T-helper 2 cell (primary cell): ENCODE measurements at places on chromosomes 5 and 9.

DNA sequence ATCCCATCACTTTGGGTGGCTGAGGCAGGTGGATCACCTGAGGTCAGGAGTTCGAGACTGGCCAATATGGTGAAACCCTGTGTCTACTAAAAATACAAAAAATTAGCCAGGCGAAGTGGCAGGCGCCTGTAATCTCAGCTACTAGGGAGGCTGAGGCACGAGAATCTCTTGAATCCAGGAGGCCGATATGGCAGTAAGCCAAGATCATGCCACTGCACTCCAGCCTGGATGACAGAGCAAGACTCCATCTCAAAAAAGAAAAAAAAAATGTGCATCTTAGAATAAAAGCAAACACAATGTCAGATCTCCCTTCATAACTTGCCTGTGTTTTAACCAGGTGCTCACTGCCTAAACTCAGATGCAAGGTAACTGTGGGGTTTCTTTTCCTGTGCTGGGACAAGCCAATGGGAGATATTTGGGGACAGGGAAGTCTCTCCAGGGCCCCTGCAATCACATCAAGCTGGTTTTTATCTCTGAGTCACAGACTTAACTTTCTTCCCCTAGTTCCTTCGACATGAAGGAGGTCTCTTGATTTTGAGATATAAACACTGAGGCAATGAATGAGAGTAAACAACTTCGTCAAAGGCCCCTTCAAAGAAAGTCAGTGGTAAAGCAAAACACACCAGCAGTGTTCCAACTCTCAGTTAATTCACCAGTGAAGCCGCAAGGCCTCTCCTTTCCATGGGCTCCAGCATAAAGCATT lies 99.1 kb downstream of the SNX18 start:
- DNase-seq, result no peak

- no peak for DNase-seq
Measured at GRCh38 chr5:68070591-68071281, 144.8 kb upstream of the PIK3R1 start.

DNA sequence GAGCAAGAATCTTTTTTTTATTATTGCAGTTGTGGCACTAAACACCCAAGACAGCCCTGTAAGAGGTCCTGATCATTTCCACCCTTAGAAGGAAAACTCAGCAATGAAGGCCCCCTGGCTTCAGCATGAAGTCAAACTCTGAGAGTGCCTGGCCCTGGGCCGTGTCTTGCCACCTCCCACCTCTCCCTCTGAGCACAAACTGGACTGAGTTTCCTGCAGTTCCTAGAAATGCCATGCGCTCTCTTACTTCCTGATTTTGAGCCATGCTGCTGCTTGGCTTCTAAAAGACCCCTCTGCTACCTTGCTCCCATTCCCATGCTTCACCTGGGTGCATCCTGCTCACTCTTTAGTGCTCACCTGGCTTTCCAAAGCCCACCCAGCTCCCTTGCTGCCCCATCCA lies 140.4 kb upstream of the KLF9 start:
- no peak for DNase-seq

GRCh38 chr5:136332223-136333015 lies 32.9 kb downstream of the TRPC7 start:
- DNase-seq, result no peak

- DNase-seq, result no peak
Measured at GRCh38 chr5:3265131-3265885, 330.3 kb upstream of the IRX1 start.

- DNase-seq, result no peak
Measured at GRCh38 chr5:90824436-90824835, 265.8 kb downstream of the ADGRV1 start.

- no peak for DNase-seq
Measured at GRCh38 chr5:1012313-1012841, 3.8 kb downstream of the NKD2 start.

DNA sequence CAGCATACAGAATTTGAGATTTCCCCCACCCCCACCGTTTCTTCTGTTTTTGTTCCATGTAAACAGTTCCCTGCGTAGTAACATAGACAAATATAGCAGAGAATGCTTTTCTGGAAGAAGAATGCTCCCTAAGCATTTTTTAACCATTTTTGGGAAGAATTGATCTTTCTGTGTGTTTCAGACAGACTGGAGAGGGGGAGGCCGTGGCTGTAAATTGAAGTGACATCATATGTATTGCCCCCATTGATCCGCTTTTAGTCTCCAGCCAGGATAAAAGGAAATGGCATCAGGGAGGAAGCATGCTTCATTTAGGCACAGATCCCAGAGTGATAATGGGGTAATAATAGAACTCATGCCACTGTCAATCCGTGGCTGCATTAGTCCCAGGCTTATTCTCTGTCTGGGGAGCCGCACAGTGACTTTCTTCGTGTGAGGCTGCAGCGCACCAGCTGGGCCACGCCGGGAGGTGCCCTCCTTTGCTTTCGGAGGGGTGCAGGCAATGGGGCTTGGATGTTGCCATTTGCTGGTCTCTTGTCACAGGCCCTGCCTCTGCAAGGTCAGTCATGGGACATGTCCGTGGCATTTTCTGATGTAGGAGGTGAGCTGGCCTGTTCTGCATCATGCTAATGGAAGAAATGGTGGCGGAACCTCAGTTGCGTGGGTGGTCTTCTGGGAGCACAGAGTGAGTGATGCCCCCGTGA lies 261.5 kb downstream of the FANCC start:
- no peak for DNase-seq

DNA sequence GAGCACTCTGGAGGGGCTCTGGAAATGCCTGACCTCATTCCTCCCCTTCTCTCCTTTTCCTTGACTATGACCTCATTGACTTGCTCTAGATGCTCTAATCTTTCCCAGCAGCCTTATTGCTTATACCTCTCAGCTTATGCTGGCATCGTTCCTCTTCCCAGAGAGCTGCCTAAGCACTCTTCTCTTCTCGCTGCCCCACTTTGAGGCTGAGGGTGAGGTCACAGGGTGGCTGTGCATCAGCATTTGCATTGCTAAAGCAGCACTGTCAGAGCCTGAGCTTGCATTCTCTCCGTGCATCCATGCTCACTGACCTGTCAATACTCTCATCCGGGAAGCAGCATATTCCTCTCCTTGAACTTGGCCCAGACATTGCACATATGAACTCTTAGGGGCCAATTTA lies 96.4 kb upstream of the NTRK2 start:
- no peak for DNase-seq

GRCh38 chr9:21589344-21590056 lies 107.4 kb upstream of the IFNE start:
- DNase-seq, result no peak

DNA sequence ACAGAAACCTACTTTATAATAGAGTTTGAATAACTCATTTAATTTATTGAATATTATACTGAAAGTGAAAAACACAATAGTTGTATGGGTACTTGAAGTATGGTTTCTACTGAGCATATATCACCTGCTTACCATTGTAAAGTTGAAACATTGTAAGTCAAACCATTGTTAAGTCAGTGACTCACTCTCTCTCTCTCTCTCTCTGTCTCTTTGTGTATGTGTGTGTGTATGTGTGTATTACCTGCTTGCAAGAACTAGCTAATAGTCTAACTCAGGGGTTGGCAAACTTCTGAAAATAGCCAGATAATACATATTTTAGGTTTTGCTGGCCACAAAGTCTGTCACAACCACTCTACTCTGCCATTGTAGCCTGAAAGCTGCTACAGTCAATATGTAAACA lies 564.3 kb upstream of the ZNF608 start:
- no peak for DNase-seq

GRCh38 chr5:123098767-123099513 lies 9.9 kb downstream of the PRDM6 start:
- no peak for DNase-seq

DNA sequence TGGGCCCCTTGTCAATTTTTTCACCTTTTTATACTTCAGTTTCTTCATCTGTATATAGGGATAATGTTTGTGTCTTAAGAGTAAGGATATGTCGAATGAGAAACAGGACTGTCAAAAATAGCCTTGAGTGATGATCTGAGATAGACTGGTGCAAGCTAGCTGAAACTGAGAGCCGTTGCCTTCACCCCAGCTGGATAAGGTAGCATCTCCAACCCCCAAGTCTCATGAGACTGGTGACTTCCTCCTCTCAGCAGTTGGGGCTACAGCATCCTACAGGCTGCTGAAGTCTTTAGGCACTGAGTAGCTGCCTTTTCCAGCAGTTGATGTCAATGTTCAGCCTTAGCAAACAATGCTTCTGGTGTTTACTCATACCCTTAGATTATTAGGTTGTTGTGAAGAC lies 330.2 kb downstream of the OSTF1 start:
- no peak for DNase-seq

GRCh38 chr9:130354378-130354777 lies 88.8 kb downstream of the HMCN2 start:
- no peak for DNase-seq

DNA sequence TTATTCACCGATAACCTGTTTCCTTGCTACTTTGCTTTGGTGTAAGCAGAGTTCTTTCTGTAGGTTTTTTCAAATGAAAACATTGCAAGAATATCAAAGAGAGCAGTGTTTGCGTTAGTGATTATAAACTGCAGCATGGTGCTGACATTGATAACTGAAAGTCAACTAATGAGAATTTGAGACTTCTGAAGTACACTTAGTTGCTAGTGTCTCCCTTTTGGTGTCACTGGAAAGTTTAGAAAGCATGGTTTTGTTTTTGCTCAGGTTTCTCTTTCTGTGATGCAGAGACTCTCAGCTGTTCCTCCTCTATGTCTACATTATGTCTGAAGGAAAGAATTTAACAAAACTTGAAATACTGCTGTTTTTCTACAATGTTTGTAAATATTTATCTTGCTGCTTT lies 80.2 kb upstream of the ZNF169 start:
- DNase-seq, result no peak

GRCh38 chr9:114181607-114182409 lies 26.5 kb downstream of the COL27A1 start:
- DNase-seq, result no peak

GRCh38 chr9:109132567-109133021 lies 12.8 kb upstream of the TMEM245 start:
- no peak for DNase-seq

DNA sequence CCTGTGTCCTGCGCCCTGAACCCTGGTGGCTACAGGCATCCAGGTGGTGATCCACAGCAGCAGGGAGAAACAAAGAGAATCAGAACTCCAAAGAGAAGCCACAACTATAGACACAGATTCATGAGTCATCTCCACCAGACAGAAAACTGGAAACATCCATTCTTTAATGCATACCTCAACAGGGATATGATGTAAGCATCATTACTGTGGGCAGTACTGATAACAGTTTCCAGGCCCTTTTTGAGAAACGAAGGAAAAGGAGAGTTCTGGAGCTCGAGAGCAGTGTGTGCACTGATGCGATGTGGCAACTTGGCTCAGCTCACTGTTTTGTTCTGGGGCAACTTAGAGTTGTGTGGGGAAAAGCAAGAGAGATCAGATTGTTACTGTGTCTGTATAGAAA lies 215.6 kb upstream of the ADAMTS16 start:
- no peak for DNase-seq

GRCh38 chr9:125644819-125645507 lies 62.0 kb downstream of the MAPKAP1 start:
- DNase-seq, result no peak

DNA sequence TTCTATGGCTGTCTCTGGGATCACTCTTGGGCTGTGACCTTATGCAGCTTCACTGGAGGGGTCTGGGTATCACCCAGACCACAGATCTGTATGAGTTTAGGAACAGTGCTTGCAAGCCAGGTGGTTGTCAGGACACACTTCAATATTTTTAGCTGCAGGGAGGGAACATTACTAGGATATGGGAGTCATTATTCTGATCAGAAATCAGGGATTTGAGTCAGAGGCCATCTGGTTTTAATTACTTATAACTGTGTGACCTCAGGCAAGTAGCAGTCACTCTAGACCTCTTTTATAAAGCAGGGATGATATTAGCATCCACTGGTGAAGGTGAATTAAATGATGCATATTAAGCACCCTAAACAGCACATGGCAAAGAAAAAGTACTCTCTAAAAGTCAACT lies 60.1 kb upstream of the NMUR2 start:
- no peak for DNase-seq
